Naive thymus-derived CD8-positive, alpha-beta T cell (primary cell): ENCODE measurements at places on chromosomes 1 and 21. TPM values are rescaled to one million over a fixed set of nuclear protein-coding genes. Genes with fewer than 3 reads are reported as not detected.

Gene F3
- not detected for total RNA-seq

GRCh38 chr1:192435704-192436103 is 118.9 kb downstream of the RGS21 start:
- peaks cover 4% of the 10 kb centered on the region for H3K27me3 ChIP-seq
- DNase-seq = no peak
- H3K36me3 ChIP-seq = no peaks in the 10 kb centered on the region
- no peaks in the 10 kb centered on the region for H3K4me1 ChIP-seq
- no peak overlapping the region for H3K4me3 ChIP-seq
- no peak overlapping the region for H3K27ac ChIP-seq

GRCh38 chr1:197919346-197920066 is 2.3 kb downstream of the LHX9 start:
- H3K27me3 ChIP-seq = peaks cover 61% of the 10 kb centered on the region
- H3K36me3 ChIP-seq = peaks cover 2% of the 10 kb centered on the region
- peaks cover 34% of the 10 kb centered on the region for H3K4me1 ChIP-seq
- H3K27ac ChIP-seq = no peak overlapping the region
- DNase-seq = peak; percentile 21

Gene RASAL2
- not detected for total RNA-seq

DNA sequence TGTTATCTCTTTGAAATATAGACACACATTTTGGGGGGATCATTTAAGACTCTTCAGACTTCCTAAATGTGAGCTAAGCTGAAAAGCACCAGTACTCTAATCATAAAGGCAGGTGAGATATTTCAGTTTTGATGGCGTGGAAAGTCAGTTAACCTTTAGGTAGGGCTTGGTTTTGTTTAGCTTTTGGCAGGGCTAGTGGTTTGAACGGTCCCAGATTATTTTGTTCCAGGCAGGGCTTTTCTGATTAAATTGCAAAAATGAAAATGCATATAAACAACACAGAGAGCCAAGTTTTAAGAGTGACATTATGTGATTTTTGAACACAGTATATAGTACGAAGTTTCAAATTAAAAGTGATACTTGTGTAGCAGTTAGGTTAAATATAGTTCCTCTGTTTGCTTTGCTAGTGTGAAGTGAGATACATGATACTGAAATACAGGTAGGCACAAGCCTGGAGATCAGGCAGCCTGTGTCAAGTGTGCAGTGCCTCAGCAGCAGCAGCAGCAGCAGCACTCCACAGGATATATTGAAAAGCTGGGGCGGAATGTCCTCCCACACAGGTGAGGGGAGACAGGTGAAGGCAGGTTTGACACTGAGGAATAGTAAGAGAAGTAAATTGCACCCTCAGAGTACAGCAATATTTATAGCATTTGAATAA is 47.4 kb downstream of the CAMTA1 start:
- no peaks in the 10 kb centered on the region for H3K27me3 ChIP-seq
- no peak overlapping the region for H3K4me3 ChIP-seq
- DNase-seq = no peak
- H3K4me1 ChIP-seq = peaks cover 12% of the 10 kb centered on the region

DNA sequence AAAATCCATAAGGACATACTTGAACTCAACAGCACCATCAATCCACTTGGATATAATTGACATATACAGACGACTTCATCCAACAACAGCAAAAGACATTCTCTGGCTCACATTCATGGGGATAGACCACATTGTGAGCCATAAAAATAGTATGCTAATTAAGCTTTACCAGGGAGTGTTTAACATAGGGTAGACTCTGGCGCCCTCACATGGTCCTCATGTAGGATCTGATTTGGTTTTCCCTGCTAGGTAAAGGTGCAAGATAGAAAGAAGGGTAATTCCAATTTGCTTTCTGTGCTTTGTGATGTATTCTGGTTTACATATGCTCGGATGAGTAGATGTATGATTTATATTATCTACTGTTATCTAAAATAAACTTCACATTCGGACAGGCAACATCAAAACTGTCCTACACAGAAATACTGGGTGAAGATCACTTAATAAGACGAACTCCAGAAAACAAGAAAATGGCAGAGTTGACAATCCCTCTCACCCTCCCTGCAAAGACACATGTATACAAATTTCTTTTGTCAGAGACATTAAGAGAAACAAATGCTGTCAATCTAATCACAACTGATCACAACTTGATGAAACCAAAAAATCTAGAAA is 27.7 kb downstream of the CR1L start:
- no peak overlapping the region for H3K4me3 ChIP-seq
- peaks cover 2% of the 10 kb centered on the region for H3K4me1 ChIP-seq
- H3K27me3 ChIP-seq = peaks cover 35% of the 10 kb centered on the region
- no peak for DNase-seq

DNA sequence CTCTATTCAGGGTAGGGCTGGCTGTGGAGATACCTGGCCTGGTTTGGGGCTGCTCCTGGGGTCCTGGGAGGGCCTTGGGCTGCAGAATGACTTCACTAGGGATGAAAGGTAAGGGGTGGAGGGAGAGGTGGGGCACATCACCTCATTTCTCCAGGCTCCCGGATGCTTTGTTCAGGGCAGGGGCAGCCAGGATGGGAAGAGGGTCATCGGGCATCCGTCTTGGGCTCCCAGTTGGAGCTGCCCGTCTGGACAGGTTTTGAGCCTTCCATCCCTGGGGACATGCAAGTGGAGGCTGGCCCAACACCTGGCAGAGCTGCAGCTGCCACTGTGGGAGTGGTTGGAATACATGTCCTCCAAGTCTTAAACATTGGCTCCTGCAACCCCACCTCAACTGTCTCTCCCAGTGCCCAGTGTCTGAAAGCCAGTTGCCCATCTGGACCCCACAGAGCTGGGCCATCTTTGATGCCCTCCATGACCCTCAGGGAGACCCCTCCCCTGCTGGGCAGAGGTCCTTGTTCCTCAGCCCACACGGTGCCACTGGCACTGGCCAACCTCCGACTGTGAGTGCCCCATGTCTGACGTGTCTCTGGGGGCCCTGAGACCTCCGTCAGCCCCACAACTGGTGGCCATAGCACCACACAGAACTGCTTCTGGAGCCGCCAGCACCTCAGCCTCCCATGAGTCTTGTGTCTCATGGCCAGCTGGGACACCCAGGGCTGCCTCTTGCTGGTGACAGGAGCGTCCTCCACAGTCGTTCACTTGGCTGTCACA is 52.8 kb downstream of the TRIM11 start:
- no peak for DNase-seq
- H3K4me3 ChIP-seq = no peak overlapping the region
- H3K27ac ChIP-seq = no peak overlapping the region
- H3K4me1 ChIP-seq = no peaks in the 10 kb centered on the region
- peaks cover 2% of the 10 kb centered on the region for H3K36me3 ChIP-seq

DNA sequence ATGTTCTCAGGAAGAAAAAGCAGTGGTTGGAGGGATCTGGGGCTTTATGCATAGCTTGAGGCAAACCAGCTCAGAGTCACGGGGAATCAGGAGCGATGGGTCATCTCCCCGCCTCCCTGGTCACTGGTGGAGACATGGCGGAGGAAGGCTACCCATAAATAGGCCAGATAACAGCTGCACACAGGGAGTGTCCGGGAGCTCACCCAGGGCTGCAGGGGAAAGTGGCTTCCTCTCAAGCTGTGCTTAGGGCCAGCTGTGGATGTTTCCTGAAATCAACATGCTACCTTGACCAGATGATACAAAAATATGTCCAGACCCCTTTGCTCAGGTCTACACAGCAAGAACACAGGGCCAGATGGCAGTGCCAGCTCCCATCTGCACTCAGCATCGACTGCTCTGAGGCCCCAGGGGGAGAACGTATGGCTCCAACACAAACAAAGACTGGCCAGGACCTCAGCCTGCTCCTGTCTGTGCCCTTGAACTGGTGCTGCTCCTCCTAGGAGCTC is 27.1 kb upstream of the RERE start:
- no peak overlapping the region for H3K27ac ChIP-seq
- peaks cover 3% of the 10 kb centered on the region for H3K4me1 ChIP-seq
- no peaks in the 10 kb centered on the region for H3K27me3 ChIP-seq
- DNase-seq = no peak
- H3K36me3 ChIP-seq = no peaks in the 10 kb centered on the region

DNA sequence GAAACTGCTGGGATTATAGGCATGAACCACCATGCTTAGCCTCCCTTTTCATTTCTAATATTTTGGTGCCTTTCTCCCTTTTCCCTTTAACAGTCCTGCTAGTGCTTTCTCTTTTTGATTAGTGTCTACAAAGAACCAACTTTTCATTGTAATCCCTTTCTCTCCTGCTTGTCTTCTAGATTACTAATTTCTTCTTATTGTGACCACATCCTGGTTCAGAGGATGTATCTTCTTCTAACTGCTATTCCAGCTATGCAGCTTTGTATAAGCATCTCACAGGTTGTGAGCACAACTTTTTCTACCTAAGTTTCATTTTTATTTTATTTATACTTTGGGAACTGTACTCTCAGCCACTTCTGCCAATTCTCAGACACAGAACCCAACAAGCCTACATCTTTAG is 14.7 kb downstream of the ZNF648 start:
- peaks cover 7% of the 10 kb centered on the region for H3K4me1 ChIP-seq
- no peak for DNase-seq
- no peaks in the 10 kb centered on the region for H3K27me3 ChIP-seq
- no peak overlapping the region for H3K4me3 ChIP-seq
- peak overlapping the region; percentile 71 for H3K27ac ChIP-seq

Gene S100A16
- not detected for total RNA-seq

Gene CSF3R
- total RNA-seq = not detected

Gene AADACL4
- not detected for total RNA-seq

Gene PTPRU
- total RNA-seq = not detected

GRCh38 chr1:100971021-100971420 is 54.6 kb downstream of the DPH5 start:
- H3K27ac ChIP-seq = peak overlapping the region; percentile 16
- H3K4me1 ChIP-seq = peaks cover 49% of the 10 kb centered on the region
- peak; percentile 4 for DNase-seq
- peaks cover 16% of the 10 kb centered on the region for H3K36me3 ChIP-seq
- H3K27me3 ChIP-seq = no peaks in the 10 kb centered on the region

- no peaks in the 10 kb centered on the region for H3K27me3 ChIP-seq
- peaks cover 77% of the 10 kb centered on the region for H3K4me1 ChIP-seq
- peak overlapping the region; percentile 89 for H3K4me3 ChIP-seq
- H3K27ac ChIP-seq = peak overlapping the region; percentile 94
- no peak for DNase-seq
These were observed 2.1 kb downstream of the CAPZB start for GRCh38 chr1:19483261-19483660.

GRCh38 chr21:25809013-25809412 is 74.2 kb downstream of the GABPA start:
- DNase-seq = no peak
- peaks cover 1% of the 10 kb centered on the region for H3K27me3 ChIP-seq
- H3K4me3 ChIP-seq = no peak overlapping the region
- H3K27ac ChIP-seq = no peak overlapping the region
- no peaks in the 10 kb centered on the region for H3K36me3 ChIP-seq
- H3K4me1 ChIP-seq = peaks cover 2% of the 10 kb centered on the region

DNA sequence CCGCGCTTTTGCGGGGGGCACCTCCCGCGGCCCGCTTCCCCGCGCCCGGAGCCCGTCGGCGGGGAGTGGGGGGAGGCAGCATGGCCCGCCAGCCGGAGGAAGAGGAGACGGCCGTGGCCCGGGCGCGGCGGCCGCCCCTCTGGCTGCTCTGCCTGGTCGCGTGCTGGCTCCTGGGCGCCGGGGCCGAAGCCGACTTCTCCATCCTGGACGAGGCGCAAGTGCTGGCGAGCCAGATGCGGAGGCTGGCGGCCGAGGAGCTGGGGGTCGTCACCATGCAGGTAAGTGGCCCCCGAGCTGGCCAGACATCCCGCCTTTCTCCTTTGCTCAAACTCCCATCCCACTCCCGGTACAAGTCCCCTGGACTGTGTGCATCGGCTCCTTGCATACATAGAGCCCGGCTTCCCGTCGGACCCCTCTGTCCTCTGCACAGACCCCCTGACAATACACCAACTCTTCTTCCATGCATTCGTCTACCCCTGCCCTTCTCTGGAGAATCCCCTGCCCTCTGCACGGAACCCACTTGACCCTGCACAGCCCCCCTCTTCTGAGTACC is 812 bp downstream of the CACHD1 start:
- DNase-seq = no peak
- H3K4me1 ChIP-seq = peaks cover 23% of the 10 kb centered on the region
- H3K4me3 ChIP-seq = peak overlapping the region; percentile 93
- H3K36me3 ChIP-seq = no peaks in the 10 kb centered on the region

GRCh38 chr21:45747802-45748445 is 104.4 kb downstream of the PCBP3 start:
- H3K4me1 ChIP-seq = peaks cover 3% of the 10 kb centered on the region
- no peak overlapping the region for H3K4me3 ChIP-seq
- H3K27me3 ChIP-seq = no peaks in the 10 kb centered on the region
- H3K27ac ChIP-seq = no peak overlapping the region
- peaks cover 2% of the 10 kb centered on the region for H3K36me3 ChIP-seq
- DNase-seq = no peak

Gene UBE2U
- not detected for total RNA-seq

DNA sequence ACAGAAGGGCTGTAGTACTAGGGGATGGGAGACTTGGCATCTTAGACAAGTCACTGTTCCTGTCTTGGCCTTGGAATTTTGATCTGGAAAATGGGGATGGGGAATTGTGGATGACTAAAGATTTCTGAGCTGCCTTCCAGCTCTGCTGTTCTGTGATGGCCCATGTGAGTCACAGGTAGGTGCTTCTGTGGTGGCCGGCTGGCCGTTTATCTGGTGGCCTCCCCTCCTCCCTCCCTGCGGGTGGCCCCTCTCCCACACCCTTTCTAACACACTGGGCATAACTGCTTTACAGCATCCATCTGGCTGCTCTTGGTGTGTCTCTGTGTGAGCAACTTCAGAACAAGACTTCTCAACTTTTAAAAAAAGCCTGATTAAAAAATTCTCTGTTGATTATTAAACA is 35.9 kb downstream of the KCNA2 start:
- no peak overlapping the region for H3K27ac ChIP-seq
- DNase-seq = no peak
- no peak overlapping the region for H3K4me3 ChIP-seq
- H3K36me3 ChIP-seq = no peaks in the 10 kb centered on the region

GRCh38 chr1:114353262-114353661 is 157.7 kb downstream of the TRIM33 start:
- no peak overlapping the region for H3K4me3 ChIP-seq
- no peaks in the 10 kb centered on the region for H3K27me3 ChIP-seq
- DNase-seq = no peak
- no peaks in the 10 kb centered on the region for H3K36me3 ChIP-seq

Gene OPTC
- not detected for total RNA-seq

GRCh38 chr1:235430991-235431390 is 63.8 kb downstream of the TBCE start:
- no peaks in the 10 kb centered on the region for H3K27me3 ChIP-seq
- peaks cover 2% of the 10 kb centered on the region for H3K4me1 ChIP-seq
- DNase-seq = no peak
- peaks cover 4% of the 10 kb centered on the region for H3K36me3 ChIP-seq
- H3K27ac ChIP-seq = no peak overlapping the region

Gene DPYD
- total RNA-seq = 39.3 TPM
